Stimulated activated CD4-positive, alpha-beta T cell treated with anti-CD3 and anti-CD28 coated beads, Interleukin-1b, Interleukin-23, amount 100 ng/mL, for 24 hours (primary cell): ENCODE measurements at places on chromosomes 11 and 22.
A peak's percentile ranks its signal among the peaks of the same experiment; 100 is the strongest.

- DNase-seq = no peak
Observed at GRCh38 chr22:17984114-17984513, 40.2 kb downstream of the MICAL3 start.

GRCh38 chr11:128786507-128786906 lies 80.6 kb downstream of the KCNJ1 start:
- DNase-seq = no peak

- DNase-seq = no peak
Observed at GRCh38 chr22:32842486-32842885, 41.0 kb downstream of the TIMP3 start.

DNA sequence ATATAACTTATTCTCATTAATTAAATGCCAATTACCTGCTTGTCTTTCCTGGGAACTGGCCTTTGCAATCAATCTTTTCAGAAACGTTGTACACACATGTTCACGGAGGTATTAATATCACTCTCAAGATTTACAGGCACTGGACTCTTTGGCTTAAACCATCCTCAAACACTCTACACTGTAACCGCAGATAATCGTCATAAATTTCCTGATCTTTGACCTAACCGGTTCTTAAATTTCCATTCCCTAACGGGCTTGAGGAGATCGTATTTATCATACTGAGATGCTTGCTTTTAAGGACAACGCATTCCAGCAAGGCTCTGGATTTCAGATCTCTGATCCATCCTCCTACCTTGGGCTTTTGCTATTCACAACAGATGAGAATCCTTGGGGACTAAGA lies 72.8 kb downstream of the ARL14EP start:
- no peak for DNase-seq

- no peak for DNase-seq
Observed at GRCh38 chr11:71418643-71419042, 29.6 kb downstream of the DHCR7 start.

GRCh38 chr22:42648368-42649245 lies 585 bp downstream of the CYB5R3 start:
- no peak for DNase-seq

- DNase-seq = no peak
Observed at GRCh38 chr22:46974631-46975585, 212.5 kb downstream of the TBC1D22A start.

- no peak for DNase-seq
Observed at GRCh38 chr11:66986178-66986545, 11.1 kb downstream of the C11orf86 start.

- DNase-seq = no peak
Observed at GRCh38 chr11:116948391-116948790, 111.0 kb upstream of the APOA1 start.

DNA sequence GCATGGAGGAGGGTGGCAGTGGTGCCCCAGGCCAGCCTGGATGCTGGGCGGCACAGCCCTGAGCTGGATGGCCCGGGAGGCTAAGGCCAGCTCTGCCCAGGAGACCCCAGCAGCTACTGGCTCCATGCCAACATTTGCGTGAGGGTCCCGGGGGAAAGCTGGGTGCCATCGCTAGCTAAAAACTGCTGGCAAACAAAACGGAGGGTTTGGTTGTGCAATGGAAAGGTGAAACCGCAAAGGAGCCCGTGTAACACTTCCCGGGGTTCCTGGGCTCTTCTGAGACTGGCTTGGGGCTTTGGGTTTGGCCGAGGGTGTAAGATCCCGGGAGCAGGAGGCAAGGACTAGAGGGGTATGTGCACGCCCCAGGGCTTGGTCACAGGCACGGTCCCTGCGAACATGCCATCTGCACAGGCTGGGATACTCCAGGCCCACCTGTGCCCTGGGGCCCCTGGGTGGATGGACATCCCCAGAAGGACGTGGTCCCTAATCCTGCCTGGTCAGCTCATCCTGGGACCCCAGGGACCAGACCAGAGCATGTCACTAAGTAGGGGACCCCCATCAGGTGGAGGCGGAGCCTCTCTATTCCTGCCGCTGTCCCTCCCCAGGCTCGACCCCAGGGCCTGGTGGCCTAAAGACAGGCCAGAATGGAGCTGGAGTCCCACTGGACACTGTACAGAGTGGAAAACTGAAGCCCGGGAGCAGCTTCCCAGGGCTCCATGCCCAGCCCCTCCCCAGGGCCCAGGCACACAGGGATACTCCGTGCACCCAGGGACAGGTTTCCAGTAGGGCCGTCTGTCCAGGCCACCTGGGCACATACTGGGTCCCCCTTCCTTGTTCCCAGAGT lies 44.6 kb downstream of the IGF2 start:
- DNase-seq = no peak

DNA sequence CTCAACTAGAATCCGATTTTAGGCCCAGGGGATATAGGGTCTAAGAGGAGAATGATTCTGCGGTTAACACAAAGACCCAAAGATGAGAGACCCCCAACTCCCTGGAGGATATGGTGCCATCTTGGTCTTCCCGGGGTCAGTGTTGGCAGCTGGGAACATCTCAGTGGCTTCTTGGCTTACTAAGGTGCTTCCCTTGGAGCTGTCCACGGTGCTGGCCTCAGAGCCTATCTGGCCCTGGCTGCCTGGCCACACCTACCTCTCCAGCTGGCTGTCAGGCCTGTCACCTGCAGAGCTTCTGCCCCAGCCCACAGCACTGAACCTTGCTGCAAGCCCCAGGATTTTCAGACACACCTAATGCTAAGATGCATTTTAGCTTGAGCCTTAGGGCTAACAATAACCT lies 70.7 kb upstream of the THY1 start:
- no peak for DNase-seq

- DNase-seq = no peak
Observed at GRCh38 chr11:36122671-36123070, 166.6 kb downstream of the COMMD9 start.

- peak; percentile 26 for DNase-seq
Observed at GRCh38 chr22:30605449-30606110, 1.4 kb upstream of the TCN2 start.

GRCh38 chr22:41539146-41540005 lies 4.9 kb downstream of the POLR3H start:
- DNase-seq = no peak

DNA sequence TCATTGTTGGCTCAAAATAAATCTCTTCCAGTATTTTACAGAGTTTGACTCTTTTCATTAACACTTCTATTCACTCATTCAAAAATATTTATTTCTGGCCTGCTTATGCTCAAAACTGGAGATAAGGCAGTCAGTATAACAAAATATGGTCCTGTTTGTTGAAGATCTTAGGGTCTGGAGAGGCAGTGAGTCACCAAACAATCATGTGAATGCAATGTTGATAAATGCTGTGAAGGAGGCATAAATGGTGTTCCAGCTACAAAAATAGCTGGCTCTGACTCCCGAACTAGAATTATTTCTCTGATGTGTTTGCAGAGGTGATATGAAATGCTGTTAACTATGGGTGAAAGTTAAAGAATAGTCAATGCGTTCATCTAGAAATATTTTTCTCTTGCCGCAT lies 390.6 kb downstream of the AASDHPPT start:
- DNase-seq = no peak

DNA sequence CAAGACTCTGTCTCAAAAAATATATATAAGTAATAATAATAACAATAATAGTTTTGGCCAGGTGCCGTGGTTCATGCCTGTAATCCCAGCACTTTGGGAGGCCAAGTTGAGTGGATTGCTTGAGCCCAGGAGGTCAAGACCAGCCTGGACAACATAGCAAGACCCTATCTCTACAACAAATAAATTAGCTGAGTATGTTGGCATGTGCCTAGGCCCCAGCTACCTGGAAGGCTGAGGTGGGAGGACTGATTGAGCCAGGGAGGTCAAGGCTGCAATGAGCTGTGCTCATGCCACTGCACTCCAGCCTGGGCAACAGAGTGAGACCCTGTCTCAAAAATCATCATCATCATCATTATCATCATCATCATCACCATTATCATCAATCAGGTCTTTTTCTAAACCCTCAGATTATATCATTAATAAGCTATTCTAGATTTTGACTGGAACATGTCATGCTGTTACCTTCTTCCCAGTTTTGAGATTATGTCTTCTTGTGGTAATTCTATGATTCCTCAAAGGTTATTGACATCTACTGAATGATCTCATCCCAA lies 39.3 kb downstream of the DENND5A start:
- DNase-seq = no peak

DNA sequence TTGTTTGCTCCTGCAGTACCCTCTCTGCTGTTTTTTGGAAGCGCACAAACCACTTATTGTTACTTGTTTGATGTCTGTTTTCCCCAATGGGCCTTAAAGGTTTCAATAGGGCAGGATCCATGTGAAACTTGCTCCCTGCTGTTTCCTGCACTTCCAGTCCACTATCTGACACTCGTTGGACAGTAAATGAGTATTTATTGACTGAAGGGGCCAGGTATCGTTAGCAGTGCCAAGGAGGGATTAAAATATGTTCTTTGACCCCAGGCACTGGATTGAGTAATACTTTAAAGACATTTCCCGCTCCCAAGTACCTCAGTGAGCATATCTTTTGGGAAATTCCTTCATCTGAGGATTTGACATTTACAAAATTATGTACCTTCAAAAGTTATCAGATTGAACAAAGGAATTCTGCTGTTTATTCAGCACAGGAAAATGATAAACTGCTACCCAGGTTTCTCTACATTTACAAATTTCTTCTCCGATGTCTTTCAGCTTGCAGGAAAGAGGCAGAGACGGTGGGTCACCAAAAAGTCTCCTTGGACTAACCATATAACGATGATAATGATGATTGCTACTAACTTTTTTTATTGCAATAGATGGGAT lies 23.3 kb upstream of the OR9Q2 start:
- no peak for DNase-seq

GRCh38 chr11:133529807-133530500 lies 2.3 kb downstream of the OPCML start:
- no peak for DNase-seq

DNA sequence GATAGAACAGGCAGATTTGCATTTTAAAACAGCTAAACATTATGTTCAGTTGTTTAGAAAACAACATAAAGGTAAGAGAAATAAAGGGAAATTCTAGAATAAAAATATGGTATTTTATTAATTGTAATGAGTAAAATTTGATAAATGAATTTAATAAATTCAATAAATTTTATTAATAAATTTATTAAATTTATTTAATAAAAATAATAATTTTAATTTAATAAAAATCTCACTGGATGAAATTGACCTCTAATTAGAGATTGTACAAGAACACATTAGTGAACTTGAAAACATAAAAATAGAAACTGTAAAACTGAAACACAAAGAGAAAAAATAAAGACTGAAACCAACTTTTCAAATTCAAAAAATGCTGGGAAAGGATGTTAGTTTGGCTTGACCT lies 605.7 kb upstream of the LRRC4C start:
- no peak for DNase-seq

DNA sequence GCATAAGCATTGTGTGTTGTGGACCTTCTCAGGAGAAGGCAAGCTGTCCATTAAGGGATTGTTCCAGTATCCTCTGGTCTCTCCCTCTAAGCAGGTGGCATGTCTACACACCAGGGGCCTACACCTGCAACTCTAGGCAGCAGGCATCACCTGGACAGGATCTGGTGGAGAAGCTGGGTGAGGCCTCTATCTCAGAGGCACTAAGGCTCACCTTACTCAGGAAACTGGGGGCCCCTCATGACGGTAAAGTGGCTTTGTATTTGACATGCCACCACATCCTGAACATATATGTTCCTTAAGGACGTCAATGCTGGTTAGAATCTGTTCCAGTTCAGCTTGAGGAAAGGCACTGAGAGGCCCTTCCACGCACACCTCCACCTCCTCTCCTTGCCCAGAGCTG lies 891.3 kb downstream of the OPCML start:
- no peak for DNase-seq
